Large intestine (tissue), 12 donors: ENCODE measurements at places on chromosomes 2 and 18.

DNA sequence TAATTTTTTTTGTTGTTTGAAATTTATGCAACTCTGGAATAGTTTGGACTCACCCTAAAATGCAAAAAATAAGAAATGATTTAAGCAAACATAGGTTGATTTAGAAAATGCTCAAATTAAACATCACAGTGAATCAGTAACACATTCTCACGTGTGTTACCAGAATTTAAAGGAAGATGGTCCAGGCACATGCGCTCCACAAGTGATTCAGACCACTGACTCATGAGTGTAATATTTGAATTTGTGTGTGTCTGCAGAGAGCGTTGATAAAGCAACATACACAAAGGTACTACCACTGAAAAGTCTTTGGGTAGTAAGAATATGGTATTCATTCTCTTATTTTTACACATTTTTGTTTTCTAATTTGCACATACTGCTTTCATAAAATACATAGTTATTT, 7.9 kb downstream of the SS18 start:
- DNase-seq: no peak

DNA sequence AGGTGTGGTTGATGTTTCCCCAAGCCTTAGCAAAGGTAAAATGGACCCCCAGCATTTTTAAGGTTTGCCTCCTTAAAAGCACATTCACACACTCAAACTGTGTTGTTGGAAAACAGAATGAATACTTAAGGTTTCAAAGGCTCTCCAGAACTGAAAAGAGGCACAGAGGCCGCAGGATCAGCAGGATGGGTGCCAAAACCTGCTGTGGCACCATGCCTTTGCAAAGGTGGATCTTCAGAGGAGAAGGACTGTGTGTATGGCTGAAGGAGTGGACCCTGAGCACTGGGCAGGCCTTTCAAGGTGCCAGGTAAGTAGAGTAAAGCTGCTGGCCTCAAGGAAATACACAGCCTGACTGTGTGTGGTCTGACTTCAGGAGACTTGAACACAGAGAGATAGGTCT, 127.3 kb downstream of the XRCC5 start:
- no peak for DNase-seq

- no peak for DNase-seq
Measured at GRCh38 chr2:188285049-188285448, 6.6 kb upstream of the GULP1 start.

DNA sequence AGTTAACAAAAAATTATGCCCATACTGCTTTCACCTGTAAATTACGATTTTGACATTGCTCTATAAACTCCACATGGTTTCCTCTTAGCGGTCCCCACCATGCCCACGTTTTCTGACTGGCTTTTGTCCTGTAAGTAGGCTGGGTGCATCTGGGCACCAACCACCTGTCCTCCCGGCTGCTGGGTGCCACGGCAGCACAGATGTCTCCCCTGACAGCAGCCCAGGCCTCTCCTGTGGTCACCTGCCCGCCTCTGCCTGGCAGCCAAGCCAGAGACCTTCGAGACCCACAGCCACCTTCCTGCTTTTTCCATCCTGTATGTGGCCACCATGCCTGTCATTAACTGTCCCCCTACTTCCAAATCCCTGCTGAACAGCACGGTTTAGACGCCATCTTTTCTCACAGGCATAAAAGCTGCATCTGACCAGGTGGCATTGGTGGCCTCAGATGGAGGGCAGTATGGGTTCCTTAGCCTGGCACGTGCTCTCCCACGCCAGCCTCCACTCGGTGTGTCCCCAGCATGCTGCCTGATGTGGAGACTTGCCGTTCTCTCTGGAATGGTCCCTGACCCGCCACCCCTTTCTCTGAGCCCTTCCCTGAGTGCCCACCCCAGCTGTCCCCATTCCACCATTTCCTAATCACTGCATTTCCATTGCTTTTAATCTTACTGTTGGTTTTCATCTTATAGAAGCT, 18.9 kb downstream of the SNORC start:
- no peak for DNase-seq

GRCh38 chr18:68148863-68149262, 566.0 kb downstream of the TMX3 start:
- DNase-seq: no peak

- DNase-seq: no peak
Measured at GRCh38 chr2:85393836-85394235, 16.3 kb downstream of the CAPG start.

GRCh38 chr2:69209482-69209881, 177.5 kb downstream of the GFPT1 start:
- no peak for DNase-seq

- no peak for DNase-seq
Measured at GRCh38 chr2:178843697-178844096, 36.5 kb upstream of the TTN start.

GRCh38 chr2:75428646-75429443, 131.9 kb downstream of the EVA1A start:
- no peak for DNase-seq

- peak; percentile 4 for DNase-seq
Measured at GRCh38 chr2:127784965-127785518, 25.9 kb downstream of the WDR33 start.

- no peak for DNase-seq
Measured at GRCh38 chr2:235981631-235982030, 186.6 kb downstream of the GBX2 start.

DNA sequence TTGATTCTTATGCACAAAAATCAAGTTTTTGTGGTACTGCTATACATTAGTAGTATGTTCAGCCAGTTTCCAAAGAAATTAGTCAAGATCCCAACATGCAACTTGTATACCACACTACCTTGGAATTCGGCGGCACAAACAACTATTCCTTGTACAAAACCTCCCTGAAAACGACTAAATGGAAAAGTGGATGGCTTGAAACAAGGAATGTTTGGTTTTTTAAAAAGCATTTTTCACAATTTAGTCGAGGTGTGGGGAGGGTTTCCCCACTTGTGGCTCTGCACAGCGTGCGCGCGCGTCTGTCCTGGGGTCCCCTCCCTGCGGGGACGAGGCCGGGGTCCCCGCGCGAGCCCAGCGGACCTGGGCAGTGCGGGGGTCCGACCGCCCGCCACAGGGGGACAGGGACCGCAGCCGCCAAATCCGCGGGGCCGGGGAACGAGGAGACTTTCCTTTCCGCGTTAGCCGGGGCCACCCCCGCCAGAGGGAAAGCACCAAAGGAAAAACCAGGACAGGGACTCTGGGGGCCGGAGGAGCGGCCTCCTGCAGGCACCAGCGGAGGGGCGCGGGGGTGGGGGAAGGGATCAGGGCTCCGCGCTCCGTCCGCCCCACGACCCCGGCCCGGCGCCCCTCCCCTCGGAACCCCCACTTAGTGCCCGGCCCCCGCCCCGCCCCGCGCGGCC, 534 bp upstream of the SOCS6 start:
- DNase-seq: peak; percentile 70

GRCh38 chr2:198096965-198097364, 292.6 kb downstream of the PLCL1 start:
- no peak for DNase-seq

GRCh38 chr2:83081826-83082690, 1377.0 kb downstream of the SUCLG1 start:
- DNase-seq: peak; percentile 71

GRCh38 chr2:111896576-111896975, 1.8 kb upstream of the MERTK start:
- DNase-seq: no peak

- DNase-seq: no peak
Measured at GRCh38 chr2:215946586-215946985, 66.8 kb downstream of the MREG start.

GRCh38 chr2:172169611-172170010, 66.9 kb upstream of the DLX2 start:
- no peak for DNase-seq

- DNase-seq: peak; percentile 24
Measured at GRCh38 chr18:62131301-62131909, 55.5 kb downstream of the PIGN start.

DNA sequence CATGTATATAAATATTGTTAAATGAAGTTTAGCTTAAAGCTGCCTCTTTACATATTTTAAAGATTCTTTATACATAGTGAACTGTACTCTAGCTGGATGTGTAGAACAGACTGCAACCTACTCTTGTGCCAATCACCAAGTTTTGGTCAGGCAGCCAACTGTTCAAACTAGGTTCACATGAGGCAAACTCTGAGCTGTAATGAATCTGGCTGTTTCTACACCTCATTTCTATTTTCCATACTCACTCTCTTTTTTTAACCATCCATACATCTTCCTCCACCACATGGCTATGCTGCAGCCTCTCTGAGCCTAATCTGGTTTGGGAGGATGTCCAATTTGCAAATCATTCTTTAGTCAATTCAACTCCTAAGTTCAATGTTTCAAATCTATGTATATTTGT, 974.8 kb downstream of the CNTNAP5 start:
- DNase-seq: no peak

- no peak for DNase-seq
Measured at GRCh38 chr18:42649331-42650035, 466.0 kb downstream of the RIT2 start.

DNA sequence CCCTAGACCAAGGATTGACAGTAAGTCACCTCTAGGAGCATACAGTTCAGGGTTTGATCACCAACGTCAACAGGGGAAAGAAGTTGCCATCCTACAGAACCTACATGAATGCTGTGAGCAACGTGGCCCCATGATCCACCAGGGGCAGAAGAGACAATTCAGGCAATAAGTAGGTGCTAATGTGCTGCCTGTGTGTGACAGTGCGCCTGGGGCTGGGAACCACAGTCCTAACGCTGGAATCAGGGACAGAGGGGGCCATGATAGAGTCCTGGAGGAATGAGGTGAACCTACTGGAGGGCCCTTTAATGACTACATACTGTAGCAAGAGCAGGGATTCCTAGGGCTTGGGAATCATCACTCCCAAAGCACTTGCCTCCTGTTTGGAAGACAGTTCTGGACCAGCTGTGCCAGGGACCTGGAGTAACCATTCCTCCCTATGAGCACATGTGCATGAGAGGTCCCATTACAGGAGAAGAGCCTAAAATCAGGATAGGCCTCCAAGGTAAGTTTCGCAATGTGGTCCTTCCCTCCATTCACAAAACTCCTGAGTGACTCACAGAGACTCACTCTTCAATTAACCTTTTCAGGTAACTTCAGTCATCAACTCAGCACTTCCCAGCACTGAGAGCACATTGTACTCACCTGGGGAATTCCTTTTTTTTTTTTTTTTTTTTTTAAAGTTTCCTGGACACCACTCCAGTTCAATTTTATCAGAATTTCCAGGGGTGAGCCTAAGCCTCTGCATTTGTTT, 214.0 kb downstream of the TMEM163 start:
- no peak for DNase-seq

DNA sequence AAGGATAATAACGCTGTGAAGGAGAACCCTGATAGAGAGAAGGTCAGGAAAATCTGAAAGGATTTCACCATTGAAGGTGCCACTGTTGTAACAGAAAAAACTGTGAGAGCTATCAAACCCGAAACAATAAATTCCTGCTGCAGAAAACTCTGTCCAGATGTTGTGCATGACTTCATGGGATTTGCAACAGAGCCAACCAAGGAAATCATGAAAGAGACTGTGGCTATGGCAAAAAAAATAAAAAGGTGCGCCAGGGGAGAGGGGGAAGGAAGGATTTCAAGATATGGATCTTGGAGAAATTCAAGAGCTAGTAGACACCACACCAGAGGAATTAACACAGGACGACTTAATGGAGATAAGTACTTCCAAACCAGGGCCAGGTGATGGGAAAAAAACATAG, 88.0 kb downstream of the LDLRAD4 start:
- no peak for DNase-seq

- DNase-seq: no peak
Measured at GRCh38 chr2:26860211-26860850, 12.4 kb downstream of the DPYSL5 start.

- DNase-seq: no peak
Measured at GRCh38 chr2:143132355-143132754, 3.1 kb downstream of the ARHGAP15 start.

DNA sequence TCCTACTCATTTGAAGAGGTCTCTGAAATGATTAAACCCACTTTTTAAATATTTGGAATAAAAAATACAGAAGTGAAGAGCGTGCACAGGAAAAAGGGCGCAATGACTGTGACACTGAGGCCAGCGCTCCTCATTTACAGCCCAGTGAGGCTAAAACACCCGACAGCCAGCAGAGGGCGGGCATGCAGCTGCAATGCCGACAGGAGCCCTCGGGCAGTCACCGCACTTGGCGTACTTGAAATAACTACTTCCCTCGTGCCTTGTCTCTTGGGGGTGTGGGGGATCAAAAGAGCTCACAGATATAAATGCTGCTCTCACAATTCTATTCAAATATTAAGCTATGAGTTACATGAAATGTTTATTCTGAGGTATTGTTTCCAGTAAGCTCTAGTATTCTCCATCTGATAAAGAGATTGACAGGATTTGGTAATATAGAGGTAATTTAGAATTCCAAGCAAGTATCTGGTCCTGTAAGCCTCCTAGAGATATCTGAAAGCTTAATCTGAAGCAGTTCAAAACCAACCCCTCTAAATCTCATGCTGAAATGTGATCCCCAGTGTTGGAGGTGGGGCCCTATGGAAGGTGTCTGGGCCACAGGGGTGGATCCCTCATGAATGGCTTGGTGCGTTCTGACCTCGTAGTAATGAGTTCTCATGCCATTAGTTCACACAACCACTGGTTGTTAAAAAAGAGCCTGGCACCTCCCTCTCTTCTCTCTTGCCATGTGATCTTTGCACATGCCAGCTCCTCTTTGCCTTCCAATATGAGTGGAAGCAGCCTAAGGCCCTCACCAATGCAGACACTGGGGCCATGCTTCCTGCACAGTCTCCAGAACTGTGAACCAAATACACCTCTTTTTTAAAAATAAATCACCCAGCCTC, 93.6 kb downstream of the ZAP70 start:
- peak; percentile 75 for DNase-seq

DNA sequence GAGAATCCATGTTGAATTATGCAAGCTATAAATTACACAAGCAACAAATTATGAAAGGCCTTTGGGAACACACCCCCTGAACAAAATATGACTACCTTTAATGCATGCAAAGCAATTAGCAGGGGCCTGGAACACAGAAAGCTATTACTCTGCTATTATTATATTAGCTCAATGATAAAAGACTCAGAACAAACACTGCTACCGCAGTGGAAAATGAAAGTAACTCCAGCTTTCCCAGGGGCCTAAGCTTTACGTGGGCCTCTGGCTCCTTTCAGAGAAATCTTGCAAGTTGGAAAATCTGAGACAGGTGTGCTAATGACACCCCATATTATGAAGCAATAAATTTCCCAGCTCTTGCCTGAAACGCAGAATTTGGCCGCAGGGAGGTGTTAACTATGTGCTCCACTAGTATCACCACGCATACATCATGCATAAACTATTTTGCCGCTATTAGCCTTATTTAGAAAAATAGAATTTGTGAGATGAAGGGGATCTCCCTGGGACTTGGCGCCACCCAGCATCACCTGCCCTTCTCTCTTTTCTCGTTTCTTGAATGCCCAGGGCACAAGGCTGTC, 321.6 kb upstream of the LYPD1 start:
- DNase-seq: peak; percentile 54

GRCh38 chr2:38243186-38243880, 133.7 kb downstream of the ATL2 start:
- DNase-seq: no peak

- DNase-seq: no peak
Measured at GRCh38 chr2:23449413-23449812, 64.4 kb downstream of the KLHL29 start.

- no peak for DNase-seq
Measured at GRCh38 chr18:11246495-11247300, 97.3 kb upstream of the PIEZO2 start.

GRCh38 chr18:55236150-55236931, 277.1 kb upstream of the CCDC68 start:
- DNase-seq: no peak
